ENCODE measurements at places on chromosomes 13 and 19.

GRCh38 chr13:94656176-94656575 is 54.5 kb downstream of the GPR180 start:
- no peak for DNase-seq

- DNase-seq: no peak
These were observed 533.6 kb downstream of the MYO16 start for GRCh38 chr13:109163037-109163379.

GRCh38 chr13:74132776-74133656 is 1.2 kb downstream of the KLF12 start:
- DNase-seq: peak; percentile 36

GRCh38 chr19:33304760-33305647 is 2.7 kb upstream of the CEBPA start:
- no peak for DNase-seq

GRCh38 chr13:75544681-75545330 is 4.8 kb upstream of the UCHL3 start:
- no peak for DNase-seq

DNA sequence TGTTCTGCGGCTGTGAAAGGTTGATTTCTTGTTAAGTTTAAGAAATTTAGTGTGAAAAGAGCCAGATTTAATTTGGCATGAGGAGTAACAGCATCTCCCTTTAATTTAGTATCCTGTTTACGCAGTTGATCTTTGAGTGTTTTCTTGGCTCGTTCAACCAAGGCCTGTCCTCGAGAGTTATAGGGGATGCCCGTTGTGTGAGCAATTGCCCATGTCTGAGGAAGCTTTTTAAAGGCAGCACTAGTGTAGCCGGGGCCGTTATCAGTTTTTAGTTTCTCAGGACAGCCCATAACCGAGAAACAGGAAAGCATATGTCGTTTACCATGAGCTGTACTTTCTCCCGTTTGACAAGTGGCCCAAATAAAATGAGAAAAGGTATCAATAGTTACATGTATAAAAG is 47.5 kb upstream of the ZNF43 start:
- DNase-seq: no peak

DNA sequence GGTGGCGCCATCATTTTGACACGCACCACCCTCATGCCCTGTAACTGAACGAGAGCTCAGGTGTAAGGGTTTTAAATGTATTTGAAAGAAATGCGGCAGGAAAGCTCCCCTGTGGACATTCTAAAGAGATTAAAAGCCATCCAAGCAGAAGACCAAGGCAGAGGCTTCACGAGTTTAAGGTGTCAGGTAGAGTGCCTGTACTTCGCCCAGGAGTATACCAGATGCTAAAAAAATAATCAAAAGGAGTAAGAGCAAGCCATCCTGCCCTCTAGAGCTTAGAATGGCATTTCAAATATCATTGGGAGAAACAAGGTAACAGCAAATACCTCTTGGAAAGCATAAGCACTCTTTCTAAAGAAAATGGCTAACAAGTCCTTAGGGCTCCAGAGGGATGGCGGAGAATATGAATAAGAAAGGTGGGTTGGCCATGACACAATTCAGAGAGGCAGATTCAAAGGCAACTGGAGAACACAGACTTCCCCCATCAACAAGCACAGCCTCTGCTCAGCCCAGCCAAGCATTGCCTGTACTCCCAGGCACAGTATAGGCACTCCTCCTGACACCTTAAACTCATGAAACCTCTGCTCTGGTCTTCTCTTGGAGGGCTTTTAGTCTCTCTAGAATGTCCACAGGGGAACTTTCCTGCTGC is 447.6 kb downstream of the SUCLA2 start:
- DNase-seq: no peak

- no peak for DNase-seq
These were observed 4.4 kb downstream of the HAS1 start for GRCh38 chr19:51719251-51719988.

DNA sequence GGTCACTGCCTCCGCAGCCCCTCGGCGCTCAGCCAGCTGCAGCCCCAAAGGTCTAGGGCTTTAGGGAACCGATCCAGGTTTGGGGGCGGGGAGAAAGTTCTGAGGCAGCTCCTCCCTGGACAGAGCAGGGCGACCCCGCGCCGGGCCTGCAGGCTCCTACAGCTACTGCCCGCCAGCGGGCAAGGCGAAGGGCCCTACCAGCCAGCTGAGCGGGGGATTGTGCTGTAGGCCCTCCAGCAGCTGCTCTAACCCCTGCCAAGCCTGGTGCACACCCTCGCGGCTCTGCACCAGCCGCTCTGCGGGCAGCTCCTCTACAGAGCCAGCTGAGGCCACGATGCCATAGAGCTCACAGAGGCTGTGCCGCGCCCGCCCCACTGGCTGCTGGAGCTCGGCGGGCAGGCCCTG is 14.0 kb downstream of the PLIN4 start:
- no peak for DNase-seq

- DNase-seq: no peak
These were observed 25.2 kb upstream of the CEACAM1 start for GRCh38 chr19:42553292-42554045.

DNA sequence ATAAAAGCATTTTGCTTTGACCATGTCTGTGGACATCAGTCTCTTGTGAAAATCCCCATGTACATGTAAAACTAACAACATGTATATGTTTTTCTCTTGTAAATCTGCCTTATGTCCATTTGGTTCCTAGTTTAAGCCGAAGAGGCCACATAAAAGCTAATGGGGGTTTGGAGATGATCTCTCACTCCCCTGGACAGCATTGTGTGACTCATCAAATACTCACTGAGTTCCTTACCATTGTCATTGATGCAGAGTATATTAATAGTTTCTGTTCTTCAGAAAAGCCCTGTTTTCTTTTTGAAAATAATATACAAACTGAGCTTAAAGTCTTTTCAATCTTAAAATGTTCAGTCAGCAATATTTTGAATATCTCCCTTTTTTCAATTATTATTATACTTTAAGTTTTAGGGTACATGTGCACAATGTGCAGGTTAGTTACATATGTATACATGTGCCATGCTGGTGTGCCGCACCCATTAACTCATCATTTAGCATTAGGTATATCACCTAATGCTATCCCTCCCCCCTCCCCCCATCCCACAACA is 536.7 kb upstream of the HTR2A start:
- no peak for DNase-seq

Measured in CD4-positive, alpha-beta T cell treated with Interferon gamma for 1 hour (primary cell).